ENCODE measurements at places on chromosomes 7 and 10.

DNA sequence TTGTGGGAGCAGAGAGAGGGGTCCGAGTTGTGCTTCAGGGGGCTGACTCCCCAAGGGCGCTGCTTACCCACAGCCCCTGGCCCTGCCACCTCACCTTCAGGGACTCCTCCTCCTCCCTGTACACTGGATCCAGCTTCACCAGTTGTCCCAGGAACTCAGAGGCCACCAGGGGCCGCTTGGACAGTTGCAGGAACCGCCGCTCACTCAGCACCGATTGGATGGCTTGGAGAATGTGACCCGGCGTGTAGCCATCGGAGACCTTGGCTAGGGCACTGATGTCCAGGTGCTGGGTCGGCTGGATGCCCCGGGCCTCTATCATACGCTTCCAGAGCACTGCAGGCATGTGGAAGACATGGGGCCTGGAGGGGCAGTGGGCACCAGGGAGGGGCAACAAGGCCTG lies 4.5 kb upstream of the ASB10 start:
- DNase-seq, result no peak

- DNase-seq, result no peak
Observed at GRCh38 chr10:86213148-86213547, 153.4 kb downstream of the GRID1 start.

GRCh38 chr10:3067118-3067858 lies at the start of gene PFKP:
TSS of gene PFKP (plus strand) at chr10:3067548. CDS start at chr10:3067596, 48 bp downstream.
- DNase-seq, result no peak

- DNase-seq, result no peak
Observed at GRCh38 chr10:62186999-62187675, 81.5 kb downstream of the RTKN2 start.

GRCh38 chr10:57460540-57460939 lies 807.2 kb downstream of the IPMK start:
- no peak for DNase-seq

GRCh38 chr7:38016567-38016966 lies 96.1 kb downstream of the EPDR1 start:
- DNase-seq, result no peak

All from cerebellar cortex (tissue), 1 donor.